ENCODE measurements at places on chromosomes 12 and 14.

GRCh38 chr12:96354326-96354725 lies 45.9 kb downstream of the CDK17 start:
- no peak for DNase-seq

DNA sequence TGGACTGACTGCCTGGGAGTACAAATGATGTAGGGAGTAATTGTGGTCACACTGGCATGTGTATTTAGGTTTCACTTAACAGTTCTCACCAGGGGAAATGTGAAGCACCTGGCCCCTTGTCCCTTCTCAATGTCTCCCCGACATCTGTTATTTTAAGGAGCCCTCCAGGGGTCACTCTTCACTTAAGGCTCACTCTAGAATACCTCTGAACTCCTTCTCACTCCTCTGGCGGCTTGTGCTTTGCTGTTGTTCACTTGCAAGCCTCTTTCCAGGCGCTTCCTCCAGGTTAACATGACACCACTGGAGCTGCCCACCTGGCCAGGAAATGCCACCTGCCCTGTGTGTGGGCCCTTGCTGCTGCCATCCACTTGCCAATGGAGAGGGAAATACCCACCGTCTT lies 56.5 kb upstream of the GZMB start:
- DNase-seq: no peak

DNA sequence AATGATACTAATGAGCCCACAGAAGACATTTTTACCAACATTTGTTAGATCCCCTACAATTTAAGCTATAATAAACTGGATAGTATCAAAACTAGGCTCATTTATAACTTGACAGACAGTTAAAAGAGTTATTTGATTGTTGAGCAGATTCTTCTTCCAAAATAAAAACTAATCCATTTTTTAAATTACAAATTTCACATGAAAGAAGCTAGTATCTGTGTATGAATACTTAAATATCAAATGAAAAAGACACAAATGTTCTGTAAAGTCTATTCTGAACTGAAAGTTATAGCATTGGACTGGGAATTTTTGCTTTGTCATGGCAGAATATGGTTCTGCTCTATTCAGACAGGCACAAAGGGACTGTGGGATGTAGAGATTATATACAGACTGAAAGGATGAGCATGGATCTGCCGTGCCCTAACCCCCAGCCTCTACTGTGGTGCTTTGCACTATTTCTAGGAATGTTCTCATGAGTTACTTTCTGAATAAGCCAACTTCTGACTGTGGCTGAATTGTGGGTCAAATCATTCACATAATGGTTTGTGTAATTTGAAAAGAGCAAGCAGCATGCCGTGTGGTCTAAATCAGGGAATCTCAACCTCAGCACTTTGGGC lies 352.7 kb downstream of the KCNH5 start:
- no peak for DNase-seq

- no peak for DNase-seq
These were observed 542.1 kb upstream of the ATP2B1 start for GRCh38 chr12:90250766-90251165.

DNA sequence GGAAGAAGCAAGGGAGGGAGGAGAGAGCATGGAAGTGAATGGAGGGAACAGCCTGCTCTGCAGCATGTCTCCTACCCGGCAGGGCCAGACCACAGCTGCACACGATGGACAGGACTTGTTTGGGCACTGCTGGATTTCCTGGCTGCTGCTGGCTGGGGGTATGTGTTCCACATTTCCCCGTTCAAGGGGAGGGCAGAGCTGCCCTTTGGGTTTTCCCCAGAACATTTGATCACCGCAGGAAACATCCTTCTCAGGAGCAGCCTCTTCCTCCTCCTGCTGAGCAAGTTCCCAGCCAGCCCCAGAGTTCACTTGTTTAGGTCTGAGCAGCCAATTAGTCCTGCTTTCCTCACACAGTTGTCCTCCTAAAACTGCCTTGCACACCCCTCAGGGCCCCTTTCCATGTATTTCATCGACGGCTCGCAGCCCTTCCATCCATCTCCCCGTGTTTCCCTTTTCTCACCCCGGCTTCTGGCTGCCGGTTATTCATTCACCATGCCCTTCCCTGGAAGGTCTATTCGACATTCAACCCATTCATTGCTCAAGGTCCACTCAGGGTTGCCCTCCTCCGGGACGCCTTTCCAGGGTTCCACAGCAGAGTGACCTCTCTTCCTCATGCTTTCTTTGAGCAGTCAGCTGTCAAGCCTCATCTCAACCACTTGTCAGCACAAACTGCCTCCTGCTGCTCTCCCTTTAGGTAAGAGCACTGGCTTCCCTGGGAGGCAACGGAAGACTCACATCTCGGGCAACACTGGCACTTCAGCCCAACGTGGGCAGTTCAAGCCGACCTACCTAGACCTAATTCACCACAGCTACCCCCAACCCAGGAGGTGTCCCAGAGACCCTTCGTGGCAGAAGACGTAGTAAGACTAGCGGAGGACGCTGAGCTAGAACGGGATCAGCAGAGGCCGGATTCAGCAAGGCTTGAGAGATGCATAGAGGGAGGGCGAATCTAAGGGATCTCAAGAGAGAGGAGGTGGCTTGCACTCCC lies 20.1 kb upstream of the ANO2 start:
- no peak for DNase-seq

DNA sequence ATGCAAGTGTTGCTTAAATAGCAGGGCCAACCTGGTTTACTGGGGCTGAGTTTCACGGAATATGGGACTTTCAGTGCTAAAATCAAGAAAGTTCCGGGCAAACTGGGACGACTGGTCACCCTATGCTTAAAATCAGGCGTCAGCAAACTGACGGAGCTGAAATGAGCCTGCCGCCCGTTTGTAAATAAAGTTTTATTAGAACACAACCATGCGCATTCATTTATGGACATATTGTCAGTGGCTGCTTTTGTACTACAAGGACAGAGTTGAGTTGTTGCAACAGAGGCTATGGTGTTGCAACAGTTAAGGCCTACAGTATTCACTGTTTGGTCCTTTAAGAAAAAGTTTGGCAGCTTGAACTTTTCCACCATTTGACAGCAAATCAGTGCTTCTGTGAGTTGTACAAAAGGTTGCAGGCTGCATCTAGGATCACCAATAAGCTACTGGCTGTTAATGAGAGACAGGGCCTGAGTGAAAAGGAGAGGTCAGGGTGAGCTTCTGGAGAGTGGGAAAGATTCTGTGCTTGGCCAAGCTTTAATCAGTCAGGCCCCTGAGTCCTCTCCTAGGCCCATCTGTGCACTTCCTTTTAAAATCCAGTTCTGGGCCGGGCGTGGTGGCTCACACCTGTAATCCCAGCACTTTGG lies 13.3 kb downstream of the SELPLG start:
- DNase-seq: no peak

DNA sequence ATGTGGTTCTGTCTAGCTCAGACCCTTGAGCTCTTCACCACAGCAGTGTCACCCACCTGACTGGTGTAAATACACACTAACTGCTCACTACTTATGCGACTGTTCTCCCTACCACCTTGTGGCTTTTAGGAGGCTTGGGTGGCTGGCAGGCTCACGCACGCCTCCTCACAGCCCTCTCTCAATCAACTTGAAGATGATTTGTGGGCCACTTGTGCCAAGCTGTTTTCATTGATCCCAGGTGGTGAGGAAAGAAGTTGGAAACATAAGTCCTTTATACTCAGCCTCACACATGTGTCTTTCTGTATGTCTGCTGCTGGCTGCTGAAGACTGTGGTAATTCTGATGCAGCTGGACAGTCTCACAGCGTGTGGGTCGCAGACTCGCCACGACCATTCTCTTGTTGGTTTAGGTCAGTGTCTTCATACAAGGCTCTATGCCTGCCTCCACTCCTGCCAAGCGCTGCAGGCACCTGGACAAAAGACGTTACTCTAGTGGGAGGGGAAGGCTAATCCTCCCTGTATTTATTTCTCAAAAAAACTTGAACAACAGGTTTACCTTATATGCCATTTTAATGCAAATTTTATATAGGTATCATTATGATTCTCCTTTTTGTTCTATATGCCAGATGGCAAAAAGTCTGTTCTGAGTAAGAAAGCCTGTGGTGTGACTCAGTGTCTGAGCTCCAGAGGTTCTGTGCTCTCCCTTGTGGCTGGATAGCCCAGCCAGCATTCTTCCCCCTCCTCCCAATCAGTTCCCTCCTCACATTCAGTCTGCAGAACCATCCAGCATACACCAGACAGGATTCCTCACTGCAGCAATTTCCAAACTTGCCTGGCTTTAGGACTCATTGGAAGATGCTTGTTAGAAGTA lies 115.6 kb downstream of the DIP2B start:
- DNase-seq: no peak

- no peak for DNase-seq
These were observed 112.1 kb downstream of the PHETA1 start for GRCh38 chr12:111256629-111257434.

GRCh38 chr14:99380991-99381687 lies 99.5 kb downstream of the SETD3 start:
- DNase-seq: no peak

DNA sequence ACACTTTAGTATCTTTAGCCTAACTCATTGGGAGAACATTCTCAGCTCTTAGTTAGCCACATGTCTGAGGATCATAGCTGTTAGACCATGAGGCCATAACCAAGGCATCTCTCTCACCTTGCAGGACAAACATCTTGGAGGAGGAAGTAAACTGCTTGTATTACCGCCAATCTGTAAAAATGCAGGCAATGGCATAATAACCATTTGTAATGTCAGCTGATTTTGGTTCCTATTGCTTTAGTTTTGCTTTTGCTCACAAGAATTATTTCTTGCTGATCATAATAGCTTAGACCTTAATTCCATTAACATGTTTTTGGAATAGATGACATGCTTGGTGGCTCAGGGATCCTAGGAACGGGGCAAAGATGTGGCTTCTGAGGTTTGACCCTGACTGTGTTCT lies 16.4 kb upstream of the GSG1 start:
- DNase-seq: no peak

GRCh38 chr14:21320913-21321312 lies 41.0 kb downstream of the RPGRIP1 start:
- no peak for DNase-seq

GRCh38 chr12:107134558-107134957 lies 41.2 kb upstream of the CRY1 start:
- peak; percentile 50 for DNase-seq

GRCh38 chr14:47676315-47676617 lies 861 bp upstream of the MDGA2 start:
- DNase-seq: no peak

DNA sequence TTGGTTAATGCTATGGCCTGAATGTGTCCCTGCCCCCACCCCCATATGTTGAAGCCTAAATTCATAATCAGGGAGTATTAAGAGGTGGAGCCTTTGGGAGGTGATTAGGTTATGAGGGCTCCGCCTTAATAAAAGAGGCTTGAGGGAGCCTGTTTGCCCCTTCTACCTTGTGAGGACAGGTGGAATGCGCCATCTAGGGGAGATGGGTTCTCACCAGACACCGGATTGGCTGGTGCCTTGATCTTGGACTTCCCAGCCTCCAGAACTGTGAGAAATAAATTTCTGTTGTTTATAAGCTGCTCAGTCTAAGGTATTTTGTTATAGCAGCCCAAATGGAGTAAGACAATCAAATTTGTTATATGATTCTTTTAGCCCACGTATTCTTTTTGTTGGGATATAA lies 148.3 kb downstream of the PTCSC3 start:
- no peak for DNase-seq

DNA sequence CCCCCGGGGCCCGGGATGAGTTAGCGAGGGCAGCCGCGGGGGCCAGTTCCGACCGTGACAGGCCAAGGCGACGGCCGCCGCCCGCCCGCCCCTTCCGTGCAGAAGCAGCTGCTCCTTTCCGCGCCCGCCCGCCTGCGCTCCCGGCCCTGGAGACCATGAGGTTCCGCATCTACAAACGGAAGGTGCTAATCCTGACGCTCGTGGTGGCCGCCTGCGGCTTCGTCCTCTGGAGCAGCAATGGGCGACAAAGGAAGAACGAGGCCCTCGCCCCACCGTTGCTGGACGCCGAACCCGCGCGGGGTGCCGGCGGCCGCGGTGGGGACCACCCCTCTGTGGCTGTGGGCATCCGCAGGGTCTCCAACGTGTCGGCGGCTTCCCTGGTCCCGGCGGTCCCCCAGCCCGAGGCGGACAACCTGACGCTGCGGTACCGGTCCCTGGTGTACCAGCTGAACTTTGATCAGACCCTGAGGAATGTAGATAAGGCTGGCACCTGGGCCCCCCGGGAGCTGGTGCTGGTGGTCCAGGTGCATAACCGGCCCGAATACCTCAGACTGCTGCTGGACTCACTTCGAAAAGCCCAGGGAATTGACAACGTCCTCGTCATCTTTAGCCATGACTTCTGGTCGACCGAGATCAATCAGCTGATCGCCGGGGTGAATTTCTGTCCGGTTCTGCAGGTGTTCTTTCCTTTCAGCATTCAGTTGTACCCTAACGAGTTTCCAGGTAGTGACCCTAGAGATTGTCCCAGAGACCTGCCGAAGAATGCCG lies 699 bp downstream of the MGAT2 start:
- no peak for DNase-seq

DNA sequence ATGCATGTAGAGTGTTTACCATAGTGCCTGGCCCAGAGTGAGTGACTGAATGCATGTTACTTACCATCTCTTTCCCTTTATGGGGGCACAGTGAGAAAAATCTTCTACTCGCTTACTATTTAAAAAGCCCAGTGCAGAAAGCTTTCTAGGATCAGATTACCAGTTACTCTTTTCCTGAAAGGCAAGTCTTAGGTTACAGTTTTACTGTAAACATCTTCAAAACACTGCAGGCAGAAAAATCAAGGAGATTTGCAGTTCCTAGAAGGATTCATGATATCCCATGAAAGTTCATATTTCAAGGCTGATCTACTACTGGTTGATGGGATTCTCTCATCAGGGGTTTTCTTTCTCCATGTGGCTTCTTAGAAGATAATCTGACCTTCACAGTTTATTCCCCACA lies 29.3 kb upstream of the DAAM1 start:
- DNase-seq: no peak

- DNase-seq: peak; percentile 47
These were observed at the start of gene PTPN6 for GRCh38 chr12:6950811-6951540. PTPN6 (plus strand) TSS chr12:6951356; CDS start chr12:6951513, 157 bp downstream.

GRCh38 chr12:57222286-57223190 lies 5.9 kb downstream of the NXPH4 start:
- DNase-seq: no peak

GRCh38 chr14:52112336-52113018 lies 43.6 kb upstream of the NID2 start:
- no peak for DNase-seq

GRCh38 chr14:21997300-21997699 lies 323.7 kb upstream of the OR4E1 start:
- DNase-seq: peak; percentile 47

- DNase-seq: no peak
These were observed 30.6 kb upstream of the GALNT9 start for GRCh38 chr12:132359971-132360370.

DNA sequence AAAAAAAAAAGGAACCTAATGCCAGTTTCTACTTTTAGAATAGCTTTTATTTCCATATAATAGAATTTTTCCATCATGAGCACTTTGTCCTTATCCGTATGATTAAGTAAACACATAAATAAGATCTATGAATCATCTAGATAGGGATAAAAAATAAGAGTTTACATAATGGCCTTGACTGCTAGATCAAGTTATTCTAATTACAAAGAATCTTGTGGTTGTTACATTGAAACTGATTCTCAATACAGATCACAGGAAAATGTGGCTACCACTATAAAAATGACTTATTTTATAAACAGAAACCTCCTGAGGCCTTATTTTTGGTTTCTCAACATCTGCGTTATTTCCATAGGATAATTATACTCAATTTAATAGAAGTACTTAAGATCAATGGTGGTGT lies 34.4 kb upstream of the NDUFA12 start:
- DNase-seq: no peak
